Muscle of back (tissue), 13 donors: ENCODE measurements at places on chromosomes 13 and 19. TPM values are rescaled to one million over a fixed set of nuclear protein-coding genes. Genes with fewer than 3 reads are reported as not detected.

GRCh38 chr13:110536006-110536693 lies 25.4 kb downstream of the RAB20 start:
- no peak for DNase-seq

DNA sequence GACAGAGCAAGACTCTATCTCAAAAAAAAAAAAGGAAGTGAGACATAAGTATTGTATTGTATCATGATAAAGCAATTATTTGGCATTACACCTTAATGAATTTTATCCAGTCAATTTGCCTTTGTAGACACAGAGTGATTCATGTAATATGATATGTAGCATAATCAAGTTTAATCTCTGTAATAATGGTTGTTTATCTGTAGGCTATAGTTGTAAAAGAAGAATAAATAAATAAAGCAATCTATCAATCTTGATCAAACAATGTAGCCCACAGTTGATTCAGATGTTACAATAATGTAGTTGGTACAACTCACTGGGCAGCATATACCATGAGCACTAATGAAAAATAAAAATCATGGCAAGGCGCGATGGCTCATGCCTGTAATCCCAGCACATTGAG lies 28.5 kb upstream of the CEACAM20 start:
- no peak for DNase-seq

The UPF1 gene
- 38.0 TPM for polyA plus RNA-seq

The FAAP24 gene
- polyA plus RNA-seq = 1.6 TPM

The NUFIP1 gene
- 7.1 TPM for polyA plus RNA-seq
